ENCODE measurements at places on chromosomes 1 and 21. TPM values are rescaled to one million over a fixed set of nuclear protein-coding genes. Genes with fewer than 3 reads are reported as not detected.

DNA sequence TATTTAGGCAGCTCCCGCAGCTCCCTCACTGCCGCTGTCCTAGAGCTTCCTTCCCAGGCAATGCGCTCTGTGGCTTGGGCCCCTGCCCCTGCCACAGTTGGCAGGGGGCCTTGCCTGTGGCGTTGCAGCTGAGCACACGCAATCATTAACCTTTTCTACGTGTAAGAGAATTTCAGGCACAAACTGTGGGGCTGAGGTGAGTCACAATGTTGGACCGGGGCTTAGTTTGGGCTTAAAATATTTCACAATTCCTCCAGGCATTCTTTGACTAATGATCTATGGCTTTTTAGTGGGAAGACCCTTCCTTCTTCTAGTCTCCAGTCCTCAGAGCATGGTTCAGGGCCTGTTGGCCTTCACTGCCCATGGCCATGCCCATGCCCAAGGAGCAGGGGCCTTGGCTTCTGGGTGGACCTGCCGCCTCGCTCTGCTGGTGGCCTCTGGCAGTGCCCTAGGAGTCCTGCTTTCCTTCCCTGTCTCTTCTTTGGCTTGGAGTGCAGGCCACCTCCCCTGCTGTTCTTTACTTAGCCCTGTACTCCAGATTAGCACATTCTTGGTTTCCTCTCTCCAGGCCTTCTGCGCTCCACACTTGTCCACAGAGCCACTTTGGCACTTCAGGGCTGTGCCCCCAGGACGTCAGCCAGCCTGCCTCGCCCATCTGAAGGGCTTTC is 39.2 kb downstream of the MAPKAPK2 start:
- no peak for DNase-seq

- DNase-seq: no peak
These were observed 10.2 kb downstream of the AADACL4 start for GRCh38 chr1:12654004-12654567.

DNA sequence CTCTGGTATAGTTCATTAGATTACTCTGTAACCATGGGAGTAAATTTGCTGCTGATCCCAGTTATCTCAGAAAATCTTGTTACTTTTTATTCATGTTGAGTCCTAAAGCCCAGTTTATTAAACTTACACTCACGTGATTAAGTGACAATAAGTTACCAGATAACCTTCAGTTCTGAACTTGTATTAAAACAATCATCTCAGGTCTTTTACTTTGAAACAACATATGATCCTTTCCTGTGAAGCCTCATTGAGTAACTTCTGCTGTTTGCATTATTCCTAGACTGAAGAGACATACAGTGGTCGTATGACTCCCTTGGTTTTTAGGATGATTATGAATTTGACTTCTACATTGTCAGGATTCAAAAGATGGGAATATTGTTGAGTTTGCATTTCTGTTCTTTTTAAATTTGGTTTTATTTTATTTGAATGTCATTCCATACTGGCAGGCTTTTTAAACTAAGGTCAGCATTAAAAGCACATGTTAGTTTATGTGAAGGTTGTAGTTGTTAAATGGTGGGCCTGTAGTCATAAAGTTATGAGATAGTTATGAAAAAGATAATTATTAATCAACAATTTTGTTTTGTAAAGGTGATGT is 117.9 kb downstream of the CD247 start:
- no peak for DNase-seq

GPR52 gene
- total RNA-seq: 2.6 TPM

- DNase-seq: no peak
These were observed 14.3 kb downstream of the S100A11 start for GRCh38 chr1:152022474-152022873.

GRCh38 chr21:42988236-42988965 is 14.0 kb downstream of the PKNOX1 start:
- no peak for DNase-seq

- DNase-seq: no peak
These were observed 6.4 kb upstream of the PCBP3 start for GRCh38 chr21:45636951-45637646.

- no peak for DNase-seq
These were observed 69.8 kb upstream of the PGBD5 start for GRCh38 chr1:230495891-230496385.

DNA sequence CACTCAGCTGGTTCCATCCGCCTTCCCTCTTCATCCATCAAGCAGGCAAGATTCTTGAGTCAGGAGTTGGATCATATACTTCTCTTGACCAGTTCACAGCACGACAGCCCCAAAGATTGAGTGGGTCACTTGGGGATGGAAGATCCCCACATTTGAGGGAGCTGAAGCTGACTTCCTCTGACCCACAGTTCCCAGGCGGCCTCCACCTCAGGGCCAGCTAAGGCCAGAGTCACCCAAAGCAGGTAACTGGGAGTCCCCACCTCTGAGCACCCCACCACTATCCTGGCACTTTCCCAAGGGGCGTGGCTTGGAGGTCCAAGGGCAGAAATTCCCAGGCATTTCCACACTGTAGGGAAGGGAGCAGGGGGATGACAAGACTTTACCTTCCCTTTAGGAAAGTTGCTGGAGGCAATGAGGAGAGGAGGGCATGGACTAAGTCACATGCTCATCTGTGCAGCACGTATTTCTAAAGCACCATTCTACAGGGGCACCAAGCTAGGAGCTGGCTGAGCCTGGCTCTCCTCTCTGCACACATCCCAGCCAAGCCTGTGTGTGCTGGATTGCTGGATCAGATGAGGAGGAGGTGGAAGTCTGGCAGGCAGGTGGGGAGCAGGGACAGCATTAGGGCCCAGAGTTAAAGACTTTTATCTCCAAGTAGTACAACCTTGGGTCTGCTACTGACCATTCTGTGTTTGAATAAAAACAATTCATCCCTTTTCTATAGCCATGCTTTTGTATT is 1.3 kb upstream of the RD3 start:
- no peak for DNase-seq

DNA sequence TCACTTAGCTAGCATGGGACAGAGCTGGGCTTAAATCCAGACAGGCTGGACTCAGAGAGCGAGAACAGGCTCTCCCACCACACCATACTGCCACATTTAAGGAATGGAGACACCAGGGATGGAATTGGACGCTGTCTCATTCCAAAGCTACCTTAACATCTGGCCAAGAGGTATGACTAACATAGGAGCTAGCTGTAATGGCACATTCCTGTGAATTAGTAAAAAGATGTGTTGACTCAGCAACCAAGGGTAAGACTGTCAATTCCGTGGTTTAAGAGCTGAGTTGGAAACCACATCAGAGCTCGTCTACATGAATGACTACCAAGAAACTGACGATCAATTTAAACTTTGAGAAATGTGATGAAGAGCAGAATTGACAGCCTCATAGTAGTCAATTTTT is 8.3 kb upstream of the TNFRSF9 start:
- DNase-seq: no peak

GPR25 gene
- total RNA-seq: not detected

PIGP gene
- total RNA-seq: 12.9 TPM

DNA sequence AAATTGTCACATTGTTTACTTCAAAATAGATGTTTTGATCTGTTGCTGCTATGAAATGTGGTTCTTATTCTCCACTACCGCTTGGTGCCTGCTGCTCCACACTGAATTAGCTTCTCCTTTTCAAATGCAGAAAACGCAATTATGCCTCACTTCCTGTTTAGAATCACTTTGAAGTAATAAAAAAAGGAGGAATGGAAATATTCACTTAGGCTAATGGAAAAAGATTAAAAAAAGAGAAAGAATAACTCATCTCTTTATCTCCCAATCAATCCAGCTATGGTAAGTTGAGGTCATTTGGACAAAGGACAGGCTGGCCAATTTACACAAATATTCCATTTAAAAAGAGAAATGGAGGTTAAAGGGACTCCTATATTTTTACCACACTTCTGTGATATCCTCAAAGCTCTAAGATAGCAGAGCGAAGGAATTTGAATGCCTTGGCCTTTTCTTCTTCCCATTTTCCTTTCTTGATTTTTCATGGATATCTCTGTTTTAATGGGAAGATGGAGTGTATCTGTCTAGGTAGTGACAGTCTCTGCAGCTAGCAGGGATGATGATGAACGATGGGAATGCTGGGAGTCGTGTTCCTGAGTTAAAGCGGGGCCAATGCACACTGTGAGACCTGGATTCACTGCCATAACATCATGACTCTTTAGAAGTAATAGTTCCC is 35.7 kb downstream of the RGS5 start:
- DNase-seq: no peak

NKAIN1 gene
- not detected for total RNA-seq

AGBL4 gene
- total RNA-seq: not detected

DNA sequence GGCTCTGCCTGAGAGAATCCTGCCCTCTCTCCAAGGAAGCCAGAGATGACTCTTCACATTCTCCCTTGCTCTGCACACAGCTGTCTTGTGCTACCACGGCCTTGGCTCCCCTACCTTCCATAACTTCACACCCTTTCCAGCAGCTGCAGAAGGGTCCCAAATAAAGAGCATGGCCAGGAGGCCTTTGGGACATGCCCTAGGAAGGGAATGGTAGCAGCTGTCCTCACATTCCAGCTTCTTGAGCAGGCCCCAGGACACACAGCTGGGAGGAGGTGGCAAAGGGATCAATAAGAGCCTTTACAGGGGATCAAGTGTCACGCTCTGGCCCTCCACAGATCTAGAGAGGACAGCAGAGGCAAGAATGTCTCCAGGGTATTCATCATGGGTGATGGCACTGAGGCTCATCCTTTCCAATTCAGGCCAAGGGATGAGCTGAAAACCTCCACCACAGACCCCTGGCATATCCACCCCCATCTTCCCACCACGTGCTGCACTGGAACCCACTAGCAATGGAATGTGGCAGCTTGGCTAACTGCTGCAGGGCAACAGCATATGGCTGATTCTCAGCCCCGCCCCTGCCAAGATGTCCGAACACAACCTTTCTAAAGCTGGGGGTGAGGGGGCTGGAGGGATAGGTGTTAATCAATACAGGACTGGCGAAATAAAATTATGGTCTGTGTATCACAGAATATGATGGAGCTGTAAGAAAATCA is 17.8 kb upstream of the RAB29 start:
- DNase-seq: no peak

CELA3B gene
- not detected for total RNA-seq

GRCh38 chr1:27301052-27301422 is 20.9 kb upstream of the TMEM222 start:
- no peak for DNase-seq

- no peak for DNase-seq
These were observed 74.4 kb downstream of the CLSTN1 start for GRCh38 chr1:9749361-9749760.

TMEM81 gene
- total RNA-seq: 4.1 TPM

DNA sequence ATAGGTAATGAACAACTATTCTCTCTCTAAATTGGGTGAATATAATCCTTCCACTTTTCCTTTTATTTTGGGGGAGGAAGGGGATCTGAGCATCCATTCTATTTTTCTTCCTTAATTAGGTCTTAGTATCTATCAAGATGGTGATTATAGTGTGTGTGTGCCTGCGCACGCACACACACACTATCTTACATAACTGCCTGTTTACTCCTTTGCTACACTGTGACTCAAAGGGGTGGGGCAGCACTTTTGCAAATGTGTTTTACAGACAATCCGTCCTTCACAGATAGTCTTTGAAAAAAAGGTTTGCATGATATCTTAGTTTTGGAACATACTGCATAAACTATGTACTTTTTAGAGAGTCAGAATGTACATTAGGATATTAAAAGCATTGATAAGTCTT is 191.5 kb downstream of the SDCCAG8 start:
- DNase-seq: no peak

GRCh38 chr1:2192031-2192995 is 2.3 kb downstream of the FAAP20 start:
- no peak for DNase-seq

GRCh38 chr1:70355920-70356319 is 1.4 kb upstream of the ANKRD13C start:
- DNase-seq: no peak

DNA sequence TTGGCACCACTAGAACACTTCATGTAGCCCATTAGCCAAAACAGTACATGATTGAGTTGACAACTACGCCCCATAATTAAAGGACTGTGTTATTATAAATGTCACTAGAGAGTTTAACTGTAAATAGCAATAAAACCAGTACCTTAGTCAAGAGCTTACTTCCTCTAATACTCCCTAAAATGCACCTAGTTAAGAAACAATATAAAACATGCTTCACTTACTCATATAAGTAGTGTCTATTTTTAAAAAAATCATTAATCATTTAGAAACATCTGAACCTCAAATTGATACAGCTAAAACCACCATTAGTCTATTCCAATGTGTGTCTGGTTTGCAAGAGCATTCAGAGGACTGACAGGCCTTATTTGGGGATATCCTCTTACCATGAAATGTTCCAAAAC is 25.3 kb downstream of the PTP4A2 start:
- DNase-seq: no peak

- no peak for DNase-seq
These were observed 5.4 kb downstream of the PAX7 start for GRCh38 chr1:18635891-18636595.

DNA sequence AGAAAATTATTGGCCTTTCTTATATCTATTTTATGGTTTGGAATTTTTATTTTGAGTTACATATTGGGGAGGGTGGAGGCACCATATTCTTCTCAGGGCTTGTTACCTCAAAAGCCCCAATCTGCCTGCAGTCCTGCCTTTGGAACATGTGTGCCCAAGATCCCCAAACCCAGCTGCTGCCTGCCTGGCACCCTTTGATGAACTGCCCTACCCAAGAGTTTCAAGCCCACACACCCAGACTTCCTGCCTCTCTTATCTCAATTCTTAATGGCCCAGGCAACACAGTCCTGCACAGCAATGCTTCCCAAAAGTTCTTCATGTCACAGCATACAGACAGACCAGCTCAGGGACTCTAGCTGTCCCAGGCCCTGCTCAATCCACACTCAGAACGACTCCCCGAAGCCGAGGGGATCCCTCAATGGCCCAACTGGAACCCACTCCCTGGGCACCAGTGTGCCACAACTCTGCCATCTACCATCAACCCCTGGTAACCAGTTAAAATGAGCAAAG is 19.2 kb downstream of the OLFML2B start:
- DNase-seq: no peak

PAQR6 gene
- 9.5 TPM for total RNA-seq

CFAP57 gene
- total RNA-seq: 0.61 TPM

- no peak for DNase-seq
These were observed 12.7 kb downstream of the TPM3 start for GRCh38 chr1:154178911-154179811.

DNA sequence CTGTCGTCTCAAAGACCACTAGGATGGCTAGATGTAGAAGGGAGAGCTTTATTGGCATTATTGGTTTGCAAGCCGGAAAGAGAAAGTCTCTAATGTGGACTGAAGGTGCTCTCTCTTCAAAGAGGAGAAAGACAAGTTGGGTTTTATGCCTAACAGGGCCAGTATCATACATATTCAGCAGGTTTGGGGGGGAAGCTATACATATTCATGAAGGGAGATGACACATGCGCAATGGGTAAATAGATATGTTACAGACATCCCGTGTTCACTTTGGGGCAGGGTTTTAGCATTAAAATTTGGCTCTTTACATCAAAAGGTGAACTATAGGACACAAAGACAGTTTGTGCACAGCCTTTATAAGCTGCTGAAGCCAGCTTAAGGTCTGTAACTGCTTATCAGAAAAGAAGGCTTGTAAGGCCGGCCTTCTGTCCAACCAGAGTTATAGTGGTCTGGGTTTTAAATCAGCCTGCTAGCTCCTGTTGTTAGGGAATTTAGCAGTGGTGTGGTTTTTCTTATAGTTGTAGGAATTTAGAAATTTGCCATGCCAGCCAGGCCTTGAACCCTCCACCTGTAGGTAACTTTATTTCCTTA is 46.5 kb upstream of the LRRN2 start:
- no peak for DNase-seq

NFIA gene
- total RNA-seq: 0.88 TPM

RNU1-1 gene
- 1,722 TPM for total RNA-seq

Data from activated naive CD4-positive, alpha-beta T cell treated with anti-CD3 and anti-CD28 coated beads, Interleukin-2, amount 50 U/mL, for 72 hours (primary cell).